ENCODE measurements at places on chromosomes 3 and 15.

GRCh38 chr3:181707980-181708379 lies 3.7 kb upstream of the SOX2 start:
- no peak for DNase-seq

DNA sequence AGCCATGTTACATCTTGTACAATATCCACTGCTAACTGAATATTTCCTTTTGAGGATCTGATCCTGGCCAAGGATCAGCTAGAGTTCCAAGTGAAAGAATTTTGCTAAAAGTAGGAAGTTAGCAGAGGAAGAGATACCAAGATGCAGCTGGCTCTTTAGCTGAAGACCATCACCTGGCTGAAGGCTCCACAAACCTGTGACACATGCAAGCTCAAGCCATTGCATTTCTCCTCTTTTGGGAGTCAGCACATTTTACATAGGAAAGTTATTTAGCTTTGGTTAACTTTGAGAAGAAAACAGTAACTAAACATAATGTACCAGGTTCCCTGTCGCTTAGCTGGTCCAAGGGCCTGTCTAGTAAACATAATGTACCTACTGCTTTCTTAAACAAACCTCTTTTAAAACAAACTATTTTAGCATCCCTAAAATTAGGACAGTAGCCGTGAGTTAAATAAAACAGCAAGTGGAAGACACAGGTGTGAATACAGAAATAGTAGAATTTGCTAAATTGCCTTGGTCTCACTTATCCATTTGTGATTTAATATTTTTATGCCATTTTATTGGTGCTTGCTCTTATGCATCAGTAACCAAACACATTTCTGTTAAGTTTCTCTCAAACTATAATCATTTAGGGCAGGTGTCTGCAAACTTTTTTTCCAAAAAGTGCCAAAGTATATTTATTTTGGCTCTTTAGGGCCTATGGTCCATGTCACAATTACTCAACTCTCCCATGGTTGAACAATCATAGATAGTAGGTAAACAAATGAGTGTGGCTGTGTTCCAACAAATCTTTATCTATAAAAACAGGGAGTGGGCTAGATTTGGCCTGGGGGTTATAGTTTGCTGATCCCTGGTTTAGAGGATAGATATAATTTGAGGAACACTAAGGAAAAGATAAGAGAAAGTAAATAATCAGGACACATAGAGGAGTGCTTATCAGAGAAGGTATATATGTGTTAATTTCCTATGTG lies 11.2 kb downstream of the GCSAM start:
- DNase-seq = no peak

- no peak for DNase-seq
Measured at GRCh38 chr3:183513046-183513706, 42.3 kb downstream of the KLHL6 start.

GRCh38 chr15:90037961-90038631 lies 37.0 kb downstream of the ZNF710 start:
- no peak for DNase-seq

DNA sequence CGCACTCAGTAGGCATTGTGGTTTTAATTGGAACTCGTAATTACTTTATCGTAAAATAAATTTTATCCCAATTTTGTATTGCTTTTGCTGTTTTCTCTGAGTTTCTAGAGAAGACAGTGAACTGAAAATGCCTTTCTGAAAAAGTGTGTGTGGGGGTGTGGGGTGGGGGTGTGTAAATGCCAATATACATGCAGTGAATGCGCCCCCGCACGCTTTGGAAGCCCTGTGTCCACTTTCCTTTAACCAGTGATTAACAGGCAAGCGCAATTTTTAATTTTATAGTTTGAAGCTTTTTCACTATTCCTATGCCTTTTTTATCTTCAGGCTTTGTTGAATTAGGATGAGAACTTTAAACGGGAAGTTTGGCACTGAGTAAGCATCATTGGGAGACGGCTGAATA lies 47.4 kb upstream of the GMNC start:
- no peak for DNase-seq

- no peak for DNase-seq
Measured at GRCh38 chr15:65412556-65412955, 10.2 kb downstream of the IGDCC4 start.

DNA sequence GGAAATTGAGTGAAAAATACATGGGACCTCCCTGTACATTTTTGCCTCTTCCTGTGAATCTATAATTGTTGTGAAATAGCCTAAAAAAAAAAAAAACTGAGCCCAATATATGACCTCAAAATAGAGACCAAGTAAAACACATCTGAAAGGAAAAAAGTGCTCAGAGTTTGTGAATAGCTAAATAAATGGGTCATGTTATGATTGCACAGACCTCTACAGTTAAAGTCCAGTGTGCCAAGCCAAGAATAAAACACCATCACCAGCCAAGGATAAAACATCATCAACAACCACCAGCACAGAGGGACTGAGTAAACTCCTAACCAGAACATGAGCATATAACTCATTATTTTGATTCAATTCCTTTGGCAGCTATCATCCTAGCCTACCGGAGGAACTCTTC lies 115.6 kb upstream of the AGTR1 start:
- no peak for DNase-seq

- no peak for DNase-seq
Measured at GRCh38 chr3:122443090-122443489, 27.2 kb upstream of the WDR5B start.

All from anterior cingulate cortex (tissue), 58 donors.